ENCODE measurements at places on chromosomes 2 and 18. TPM values are rescaled to one million over a fixed set of nuclear protein-coding genes. Genes with fewer than 3 reads are reported as not detected.

GRCh38 chr2:196372811-196373664 is 201.7 kb upstream of the STK17B start:
- DNase-seq: no peak

Gene DAW1
- 0.60 TPM for total RNA-seq

DNA sequence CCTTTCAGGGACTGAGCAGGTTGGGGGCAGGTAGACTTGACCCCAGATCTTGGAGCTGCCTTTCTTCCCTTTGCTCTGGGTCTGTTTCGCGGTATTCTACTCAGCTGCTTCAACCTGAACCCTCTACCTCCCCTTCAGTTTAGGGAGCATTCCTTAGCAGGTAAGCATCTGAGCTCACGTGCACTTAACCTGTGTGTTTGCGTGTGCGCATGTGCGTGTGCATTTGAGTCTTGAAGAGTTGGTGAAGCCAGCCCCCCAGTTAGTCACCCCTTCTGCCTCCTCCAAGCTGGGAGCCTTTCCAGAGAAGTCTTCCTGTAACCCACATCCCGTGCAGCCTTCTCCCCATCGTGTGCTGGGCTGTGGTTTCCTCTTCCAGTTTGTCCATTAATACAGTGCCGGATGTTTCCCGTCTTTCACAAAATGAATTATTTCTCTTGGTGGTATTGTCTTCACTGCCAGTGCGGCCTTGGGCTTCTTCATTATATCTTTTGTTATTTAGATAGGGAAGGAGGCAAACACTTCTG is 33.2 kb downstream of the B3GNT2 start:
- no peak for DNase-seq

GRCh38 chr18:44198612-44199284 is 481.9 kb upstream of the SETBP1 start:
- DNase-seq: no peak

Gene ELP2
- 137 TPM for total RNA-seq

Gene EFR3B
- total RNA-seq: 1.3 TPM

DNA sequence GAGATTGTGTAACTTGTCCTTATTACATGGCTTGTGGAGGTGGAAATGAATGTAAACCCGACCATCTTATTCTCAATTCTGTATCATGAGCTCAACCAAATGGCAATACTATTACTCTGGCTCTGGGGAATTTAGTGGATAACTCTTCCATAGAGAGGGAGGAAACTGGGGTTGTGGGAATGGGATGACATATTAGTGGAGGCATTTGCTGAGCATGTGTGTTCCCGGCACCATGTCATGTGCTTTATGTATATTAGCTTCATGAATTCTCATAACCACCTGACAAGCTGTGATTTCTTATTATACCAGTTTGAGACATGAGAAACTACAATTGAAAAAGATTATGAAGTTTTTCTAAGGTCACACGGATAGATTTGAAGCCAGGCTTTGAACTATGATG is 112.8 kb upstream of the TMEFF2 start:
- no peak for DNase-seq

DNA sequence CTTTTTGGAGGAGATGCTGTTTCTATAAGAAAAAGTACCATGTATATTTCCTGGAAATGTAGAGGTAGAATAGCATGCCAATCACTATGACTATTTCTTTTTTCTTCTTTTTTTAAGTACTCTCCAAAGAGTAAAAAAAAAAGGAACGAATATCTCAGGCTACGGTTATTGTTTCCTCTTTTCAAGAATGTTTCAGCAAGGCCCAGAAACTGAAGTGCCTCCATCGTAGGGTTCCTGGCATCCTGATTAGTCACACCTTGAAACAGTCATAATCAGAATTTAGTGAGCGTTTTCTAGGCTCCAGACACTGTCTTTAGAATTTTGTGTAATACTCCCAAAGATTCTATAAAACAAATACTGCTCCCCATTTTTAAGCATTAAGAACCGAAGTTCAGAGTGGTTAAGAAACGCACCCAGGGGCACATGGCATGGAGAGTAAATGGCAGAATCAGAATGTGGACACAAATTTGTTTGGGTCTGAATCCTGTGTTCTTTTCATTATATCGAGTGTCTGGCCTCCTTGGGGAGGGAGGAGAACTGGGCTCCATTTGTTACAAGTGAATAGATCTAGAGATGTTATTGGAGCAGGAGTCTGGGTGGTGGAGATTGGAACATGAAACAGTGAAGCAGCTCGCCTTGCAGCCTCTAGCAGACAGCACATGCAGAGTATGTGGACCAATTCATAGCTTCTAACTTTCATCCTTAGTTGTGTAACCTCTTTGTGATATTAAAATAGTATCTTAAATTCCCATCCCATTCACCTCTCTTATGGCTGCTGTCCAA is 26.7 kb downstream of the ZEB2 start:
- DNase-seq: no peak

Gene ELOA2
- not detected for total RNA-seq

DNA sequence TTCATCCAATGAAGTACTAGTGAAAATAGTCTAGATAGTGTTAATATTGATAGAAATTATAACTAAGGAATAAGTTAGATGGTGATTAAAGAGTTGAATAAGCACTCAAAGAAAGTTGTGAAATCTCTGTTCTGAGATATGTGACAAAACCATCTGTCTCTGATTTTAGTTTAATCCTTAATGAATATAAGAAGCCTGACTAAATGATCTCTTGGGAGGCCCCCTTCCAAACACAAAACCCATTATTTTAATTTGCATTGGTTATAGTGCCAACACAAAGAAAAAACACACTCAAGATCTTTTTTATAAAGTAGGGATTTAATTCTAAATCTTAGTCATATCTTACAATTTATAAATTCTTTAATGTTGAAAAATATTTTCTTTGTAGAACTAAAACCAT is 34.0 kb downstream of the SCN2A start:
- DNase-seq: no peak

DNA sequence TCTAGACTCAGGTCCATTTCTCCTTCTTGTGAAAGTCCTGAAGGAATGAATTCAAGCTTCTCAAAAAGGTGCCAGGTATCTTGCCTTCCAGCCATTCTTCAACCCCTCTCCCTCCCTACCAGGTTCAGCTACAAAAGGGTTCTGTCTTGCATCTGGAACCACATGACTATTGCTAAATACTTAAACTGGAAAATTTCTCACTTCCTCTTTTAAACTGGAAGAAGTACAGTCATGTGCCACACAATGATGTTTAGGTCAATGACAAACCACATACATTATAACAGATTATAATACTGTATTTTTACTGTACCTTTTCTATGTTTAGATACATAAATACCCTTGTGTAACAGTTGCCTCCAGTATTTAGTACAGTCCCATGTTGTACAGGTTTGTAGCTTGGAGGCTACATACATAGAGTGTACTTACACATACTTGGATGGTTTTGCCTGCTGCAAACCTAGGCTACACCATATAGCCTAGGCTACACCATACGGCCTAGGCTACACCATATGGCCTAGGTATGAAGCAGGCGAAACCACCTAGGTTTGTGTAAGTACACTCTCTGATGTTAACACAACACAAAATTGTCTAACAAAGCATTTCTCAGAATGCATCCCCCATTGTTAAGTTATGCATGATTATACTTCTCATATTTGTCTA is 142.0 kb upstream of the DNMT3A start:
- DNase-seq: no peak

Gene DES
- 97.8 TPM for total RNA-seq
